Aorta (tissue), 5 donors: ENCODE measurements at places on chromosomes 16 and 17. TPM values are rescaled to one million over a fixed set of nuclear protein-coding genes. Genes with fewer than 3 reads are reported as not detected.
A peak's percentile ranks its signal among the peaks of the same experiment; 100 is the strongest.

SDR42E2 gene
- not detected for total RNA-seq

DNA sequence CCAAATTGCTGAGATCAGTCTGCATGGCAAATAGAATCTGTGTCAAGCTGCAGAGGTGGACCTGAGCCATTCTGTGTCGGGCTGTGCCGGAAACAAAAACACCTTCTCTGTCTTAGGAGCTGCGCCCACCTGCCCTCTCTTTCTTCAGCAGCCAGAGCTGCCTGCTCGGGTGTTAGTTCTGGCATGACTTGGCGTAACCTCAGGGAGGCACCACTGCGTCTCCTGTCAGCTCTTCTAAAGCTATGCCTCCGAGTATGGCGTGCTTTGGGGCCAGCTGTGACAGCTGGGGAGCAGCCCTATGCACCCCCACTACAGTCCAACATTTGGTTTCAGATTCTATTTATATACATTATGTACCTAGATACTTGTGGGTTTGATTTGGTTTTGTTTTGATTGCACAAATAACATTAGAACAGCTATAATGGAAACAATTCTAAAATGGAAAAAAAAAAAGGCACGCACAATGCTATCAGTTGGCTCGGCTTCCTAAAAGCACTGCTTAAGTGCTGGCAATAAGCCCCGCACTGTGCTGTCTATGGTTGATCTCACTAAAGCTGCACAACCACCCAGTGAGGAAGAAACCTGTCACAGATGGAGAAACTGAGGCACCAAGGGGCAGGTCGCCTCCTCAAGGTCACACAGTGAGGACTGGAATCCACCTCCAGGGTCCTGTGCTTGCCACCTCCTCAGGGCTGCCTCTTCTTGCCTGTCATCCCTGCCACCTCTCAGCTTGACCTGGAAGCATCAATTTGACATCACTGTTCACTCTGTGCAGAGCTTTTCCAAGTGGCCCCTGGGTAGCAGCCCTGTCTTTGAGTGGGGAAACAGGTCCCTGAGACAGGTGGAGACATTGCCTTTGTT, 18.7 kb upstream of the ADGRG1 start:
- no peak overlapping the region for H3K27ac ChIP-seq
- no peak overlapping the region for H3K4me3 ChIP-seq
- no peaks in the 10 kb centered on the region for H3K36me3 ChIP-seq
- no peaks in the 10 kb centered on the region for H3K4me1 ChIP-seq
- peak; percentile 46 for DNase-seq

DNA sequence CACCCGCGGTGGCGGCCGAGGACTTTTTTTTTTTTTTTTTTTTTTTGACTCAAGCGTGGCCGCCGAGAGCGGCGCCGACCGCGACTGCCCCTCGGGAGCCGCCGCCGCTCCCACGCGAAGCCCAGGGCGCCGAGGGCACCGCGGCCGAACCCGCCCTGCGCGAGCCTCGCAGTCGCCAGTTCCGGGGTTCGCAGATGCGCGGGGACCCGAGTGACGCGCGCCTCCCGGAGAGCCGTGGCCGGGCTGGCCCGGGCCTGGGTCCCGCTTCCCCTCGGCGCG, 1.1 kb downstream of the METRNL start:
- DNase-seq = no peak
- no peaks in the 10 kb centered on the region for H3K36me3 ChIP-seq
- peak overlapping the region; percentile 95 for H3K4me3 ChIP-seq
- H3K27ac ChIP-seq = peak overlapping the region; percentile 76

ANKRD11 gene
- total RNA-seq = 139 TPM

DNA sequence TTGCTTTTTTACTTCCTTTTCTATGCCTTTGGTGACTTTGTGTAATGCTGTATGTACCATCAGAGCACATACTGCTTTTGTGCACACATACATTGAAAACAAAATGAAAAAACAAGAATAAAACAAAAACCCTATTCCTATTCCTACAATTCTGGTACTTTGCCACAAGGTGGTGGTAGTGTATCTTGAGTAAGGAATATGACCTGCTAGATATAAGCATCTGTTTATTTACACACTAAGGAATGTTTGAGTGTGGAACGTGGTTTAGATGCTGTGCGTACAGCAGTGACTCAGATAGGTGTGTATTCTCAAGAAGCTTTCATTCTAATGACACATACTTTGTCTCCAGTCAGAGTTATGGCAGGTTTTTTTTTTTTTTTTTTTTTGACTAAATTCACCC, 606.2 kb downstream of the WWOX start:
- no peak overlapping the region for H3K4me3 ChIP-seq
- H3K27me3 ChIP-seq = no peaks in the 10 kb centered on the region
- H3K4me1 ChIP-seq = no peaks in the 10 kb centered on the region
- no peak for DNase-seq
- no peaks in the 10 kb centered on the region for H3K36me3 ChIP-seq

DNA sequence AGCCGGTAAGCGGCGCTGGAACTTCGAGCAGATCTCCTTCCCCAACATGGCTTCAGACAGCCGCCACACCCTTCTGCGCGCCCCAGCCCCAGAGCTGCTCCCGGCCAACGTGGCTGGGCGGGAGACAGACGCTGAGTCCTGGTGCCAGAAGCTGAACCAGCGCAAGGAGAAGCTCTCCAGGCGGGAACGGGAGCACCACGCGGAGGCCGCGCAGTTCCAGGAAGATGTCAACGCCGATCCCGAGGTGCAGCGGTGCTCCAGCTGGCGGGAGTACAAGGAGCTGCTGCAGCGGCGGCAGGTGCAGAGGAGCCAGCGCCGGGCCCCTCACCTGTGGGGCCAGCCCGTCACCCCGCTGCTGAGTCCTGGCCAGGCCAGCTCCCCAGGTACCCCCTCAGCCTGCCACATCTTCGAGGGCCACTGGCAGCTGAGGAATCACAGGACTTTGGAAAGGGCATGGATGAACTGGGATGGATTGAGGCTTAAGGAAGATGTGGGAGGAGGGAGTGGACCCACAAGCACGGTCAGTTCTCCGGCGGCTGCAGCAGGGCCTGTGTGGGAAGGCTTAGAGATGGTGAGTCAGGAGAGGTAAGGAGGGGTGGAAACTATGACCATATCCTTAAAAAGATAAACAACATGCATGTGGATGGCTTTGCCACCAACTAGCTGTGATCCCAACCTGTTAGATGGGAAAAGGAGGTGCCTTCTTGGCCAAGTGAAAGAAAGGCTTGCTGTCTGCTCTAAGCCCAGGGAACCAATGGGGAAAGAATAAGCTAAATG, 3.4 kb upstream of the LLGL2 start:
- no peak for DNase-seq
- H3K4me1 ChIP-seq = no peaks in the 10 kb centered on the region
- H3K4me3 ChIP-seq = no peak overlapping the region
- H3K27me3 ChIP-seq = no peaks in the 10 kb centered on the region
- no peak overlapping the region for H3K27ac ChIP-seq

DNA sequence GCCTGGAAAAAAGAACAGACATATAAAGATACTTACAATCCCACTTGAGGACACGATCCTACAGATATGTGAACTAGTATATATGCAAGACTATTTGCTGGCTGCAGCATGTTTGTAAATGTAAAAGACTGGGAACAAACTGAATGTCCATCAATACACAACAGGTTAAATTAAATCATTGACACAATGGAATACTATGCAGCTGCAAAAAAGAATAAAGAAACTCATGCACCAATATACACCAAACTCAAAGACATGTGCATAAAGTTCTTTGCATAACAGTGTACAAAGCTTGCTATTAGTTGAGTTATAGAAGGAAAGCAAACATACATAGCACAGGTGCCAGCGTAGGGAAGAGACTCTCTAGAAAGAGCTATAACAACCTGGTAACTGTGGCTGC, 61.9 kb upstream of the SREBF1 start:
- H3K27me3 ChIP-seq = no peaks in the 10 kb centered on the region
- H3K36me3 ChIP-seq = no peaks in the 10 kb centered on the region
- no peak for DNase-seq
- H3K27ac ChIP-seq = no peak overlapping the region
- H3K4me3 ChIP-seq = no peak overlapping the region

GRCh38 chr17:4600563-4600962, 16.2 kb downstream of the SMTNL2 start:
- H3K27me3 ChIP-seq = no peaks in the 10 kb centered on the region
- no peak overlapping the region for H3K27ac ChIP-seq
- H3K4me1 ChIP-seq = no peaks in the 10 kb centered on the region
- H3K4me3 ChIP-seq = no peak overlapping the region

DNA sequence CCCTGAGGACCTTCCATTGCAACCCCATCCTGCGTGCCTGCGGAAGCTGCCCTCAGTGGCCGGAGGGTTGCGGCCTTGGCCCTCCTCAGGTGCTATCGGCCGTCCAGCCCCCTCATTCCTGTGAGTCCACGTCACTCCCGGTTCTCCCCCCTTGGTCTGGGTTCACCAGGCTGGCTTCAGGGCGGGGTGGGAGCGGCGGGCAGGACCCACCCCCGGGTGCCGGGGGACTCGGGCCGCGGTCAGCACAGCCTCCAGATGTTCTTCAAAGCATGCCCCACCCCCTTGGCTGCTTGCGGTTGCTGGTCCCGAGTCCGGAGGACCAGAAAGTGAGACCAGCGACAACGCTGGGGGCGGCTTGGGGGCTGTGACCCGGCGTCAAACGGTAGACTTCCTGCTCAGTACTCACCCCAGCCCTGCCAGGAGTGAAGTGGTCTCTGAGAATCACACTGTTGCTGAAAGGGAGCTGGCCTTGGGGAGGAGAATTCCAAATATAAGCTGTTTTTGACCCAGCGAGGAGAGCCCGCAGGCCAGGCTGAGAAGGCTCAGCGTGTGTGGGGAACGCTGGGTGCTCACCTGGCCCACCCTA, 4.5 kb downstream of the ZNF469 start:
- H3K27me3 ChIP-seq = no peaks in the 10 kb centered on the region
- no peaks in the 10 kb centered on the region for H3K36me3 ChIP-seq
- H3K27ac ChIP-seq = no peak overlapping the region
- no peak overlapping the region for H3K4me3 ChIP-seq
- peak; percentile 77 for DNase-seq

TANC2 gene
- 40.5 TPM for total RNA-seq

GRCh38 chr17:49110509-49110908, 22.1 kb upstream of the B4GALNT2 start:
- no peak for DNase-seq
- H3K27ac ChIP-seq = no peak overlapping the region
- no peak overlapping the region for H3K4me3 ChIP-seq
- no peaks in the 10 kb centered on the region for H3K36me3 ChIP-seq
- no peaks in the 10 kb centered on the region for H3K4me1 ChIP-seq

ABCA6 gene
- 31.6 TPM for total RNA-seq

GRCh38 chr16:70604407-70605282, 41.7 kb upstream of the IL34 start:
- H3K4me1 ChIP-seq = no peaks in the 10 kb centered on the region
- no peak overlapping the region for H3K4me3 ChIP-seq
- no peaks in the 10 kb centered on the region for H3K36me3 ChIP-seq
- H3K27me3 ChIP-seq = no peaks in the 10 kb centered on the region

DNA sequence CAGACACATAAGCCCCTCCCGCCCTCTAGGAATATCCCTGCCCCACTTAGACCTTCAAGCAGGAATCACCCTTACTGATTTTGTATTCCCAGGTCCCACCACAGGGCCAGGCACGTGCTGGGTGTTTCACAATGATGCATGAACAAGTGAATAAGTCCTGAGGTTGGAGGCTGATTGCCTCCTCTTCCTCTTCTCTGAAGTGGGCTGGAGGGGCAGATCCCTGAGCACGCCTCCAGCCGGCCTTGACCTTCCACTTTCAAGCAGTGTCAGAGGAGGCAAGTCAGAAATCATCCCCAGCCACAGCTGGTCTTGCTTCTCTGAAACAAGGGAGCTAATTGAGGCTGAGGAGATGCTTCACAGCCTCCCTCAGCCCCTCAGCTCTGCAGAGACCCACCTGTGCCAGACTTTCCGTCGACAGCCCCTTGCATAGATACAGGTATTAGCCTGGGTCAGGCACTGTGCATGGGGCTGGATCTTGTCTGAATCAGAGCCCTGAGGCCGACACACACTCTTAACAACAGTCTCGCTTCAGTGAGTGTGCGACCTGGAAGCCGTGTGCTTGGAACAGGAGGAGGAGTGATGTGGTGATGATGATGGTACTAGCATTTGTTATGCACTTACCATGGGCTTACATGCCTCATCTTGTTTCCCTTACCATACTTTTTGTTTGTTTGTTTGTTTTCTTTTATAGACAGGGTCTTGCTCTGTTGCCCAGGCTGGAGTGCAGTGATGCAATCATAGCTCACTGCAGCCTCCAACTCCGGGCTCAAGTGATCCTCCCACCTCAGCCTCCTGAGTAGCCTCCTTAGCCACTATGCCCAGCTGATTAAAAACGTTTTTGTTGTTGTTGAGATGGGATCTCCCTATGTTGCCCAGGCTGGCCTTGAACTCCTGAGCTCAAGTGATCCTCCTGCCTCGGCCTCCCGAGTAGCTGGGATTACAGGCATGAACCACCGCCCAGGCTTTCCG, 15.0 kb downstream of the MRM1 start:
- no peak overlapping the region for H3K27ac ChIP-seq
- H3K36me3 ChIP-seq = no peaks in the 10 kb centered on the region
- no peaks in the 10 kb centered on the region for H3K4me1 ChIP-seq
- no peak for DNase-seq
- no peaks in the 10 kb centered on the region for H3K27me3 ChIP-seq

DNA sequence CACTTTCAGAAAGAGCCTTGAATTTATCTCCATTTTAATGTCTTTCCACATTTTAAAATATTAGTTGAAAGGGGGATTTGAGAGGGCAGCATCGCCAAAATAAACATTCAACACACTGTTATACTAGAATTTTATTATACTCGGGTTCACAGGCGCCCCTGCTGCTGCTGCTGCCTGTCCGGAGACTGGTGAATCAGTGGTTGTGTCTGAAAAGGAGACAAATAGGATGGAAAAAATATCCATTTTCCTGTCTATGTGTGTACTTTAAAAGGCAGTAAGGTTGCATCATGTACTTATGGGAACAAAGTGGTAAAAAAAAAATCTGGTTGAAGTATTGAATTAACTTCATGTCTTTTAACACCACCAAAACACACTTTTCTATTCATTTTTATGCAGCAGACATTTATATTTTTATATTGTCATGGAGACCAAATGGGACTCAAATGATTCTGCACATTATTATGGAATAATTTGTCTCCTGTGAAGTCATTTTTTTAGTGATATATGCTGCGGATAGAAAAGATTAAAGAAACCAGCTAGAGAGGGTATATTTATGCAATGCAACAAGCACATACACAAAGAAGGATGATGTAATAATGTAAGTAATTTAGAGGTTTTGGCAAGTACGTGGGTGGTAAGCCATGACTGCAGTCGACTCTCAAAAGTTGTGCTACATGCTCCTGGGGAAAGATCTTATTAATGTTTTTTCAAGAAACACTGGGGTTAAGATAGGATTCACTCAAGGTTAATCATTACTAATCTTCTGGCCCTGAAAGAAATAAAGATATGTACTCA, 759.0 kb upstream of the SOX9 start:
- H3K4me1 ChIP-seq = no peaks in the 10 kb centered on the region
- H3K36me3 ChIP-seq = no peaks in the 10 kb centered on the region
- no peak overlapping the region for H3K4me3 ChIP-seq

PARD6A gene
- total RNA-seq = 5.3 TPM

OR4D2 gene
- total RNA-seq = not detected

SLFN14 gene
- not detected for total RNA-seq

PDILT gene
- not detected for total RNA-seq

SLC12A3 gene
- not detected for total RNA-seq

PRSS33 gene
- not detected for total RNA-seq
